Cortex of kidney (tissue), 1 donor: ENCODE measurements at places on chromosomes 5 and 9.

GRCh38 chr9:21923694-21924093, 70.5 kb downstream of the CDKN2A start:
- no peak for DNase-seq

GRCh38 chr5:116454417-116454927, 120.2 kb downstream of the SEMA6A start:
- DNase-seq: no peak

DNA sequence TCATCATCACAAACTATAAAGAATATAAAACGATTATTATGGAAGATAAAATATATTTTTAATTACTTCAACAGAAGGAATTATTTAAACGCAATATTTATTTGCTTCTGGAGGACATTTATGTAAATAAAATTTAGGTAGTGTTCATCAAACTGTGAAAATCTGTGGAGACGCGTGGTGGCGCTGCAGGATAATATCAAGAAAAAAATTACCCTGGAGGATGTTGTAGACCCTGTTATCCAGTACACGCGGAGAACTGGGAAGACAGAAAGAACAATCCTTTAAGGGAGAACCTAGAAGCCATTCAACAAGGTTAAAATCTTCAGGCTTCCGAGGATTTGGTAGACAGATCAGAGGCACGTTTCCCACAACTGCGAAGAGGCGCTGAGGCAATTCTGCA, at the start of gene PCDHB12:
PCDHB12 (plus strand) TSS at position 242 of the 400 bp plus-strand sequence. CDS start 189 bp downstream, outside the sequence.
- DNase-seq: no peak

DNA sequence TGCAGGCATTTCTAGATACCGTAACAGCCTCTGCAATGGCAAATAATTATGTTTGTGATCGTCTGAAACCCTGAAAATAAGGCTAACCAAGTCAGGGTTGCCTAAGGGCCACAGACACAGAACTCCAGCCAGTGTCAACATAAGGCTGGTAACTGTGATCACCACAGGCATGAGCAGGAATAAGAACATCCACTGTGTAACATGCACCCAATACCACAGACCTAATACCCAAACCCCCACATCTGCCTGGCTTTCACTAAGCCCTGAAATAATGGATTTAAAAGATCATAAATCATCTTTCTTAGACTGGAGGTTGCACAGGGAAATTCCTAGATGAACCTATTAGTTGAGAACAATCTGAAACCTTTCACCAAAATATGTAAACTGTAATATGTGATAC, 394.5 kb downstream of the NFIB start:
- DNase-seq: no peak

DNA sequence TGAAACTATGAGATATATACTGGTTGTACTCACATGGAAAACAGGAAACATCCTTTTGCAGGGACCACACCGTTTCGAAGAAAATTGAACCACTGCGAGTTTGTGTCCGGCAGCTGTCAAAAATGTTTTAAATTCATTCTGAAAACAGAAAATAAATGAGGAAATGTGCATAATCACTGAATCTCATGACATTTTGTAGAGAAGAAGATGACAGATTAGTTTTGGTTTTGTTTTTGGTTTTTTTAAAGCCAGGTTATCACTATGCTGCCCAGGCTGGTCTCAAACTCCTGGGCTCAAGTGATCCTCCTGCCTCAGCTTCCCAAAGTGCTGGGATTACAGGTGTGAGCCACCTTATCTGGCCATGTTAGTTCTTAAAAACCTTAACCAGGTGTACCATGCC, 3.5 kb downstream of the TXNDC8 start:
- DNase-seq: no peak

- DNase-seq: no peak
Observed at GRCh38 chr5:93925321-93925720, 183.9 kb upstream of the POU5F2 start.

GRCh38 chr5:67350618-67351201, 154.1 kb upstream of the CD180 start:
- DNase-seq: no peak

DNA sequence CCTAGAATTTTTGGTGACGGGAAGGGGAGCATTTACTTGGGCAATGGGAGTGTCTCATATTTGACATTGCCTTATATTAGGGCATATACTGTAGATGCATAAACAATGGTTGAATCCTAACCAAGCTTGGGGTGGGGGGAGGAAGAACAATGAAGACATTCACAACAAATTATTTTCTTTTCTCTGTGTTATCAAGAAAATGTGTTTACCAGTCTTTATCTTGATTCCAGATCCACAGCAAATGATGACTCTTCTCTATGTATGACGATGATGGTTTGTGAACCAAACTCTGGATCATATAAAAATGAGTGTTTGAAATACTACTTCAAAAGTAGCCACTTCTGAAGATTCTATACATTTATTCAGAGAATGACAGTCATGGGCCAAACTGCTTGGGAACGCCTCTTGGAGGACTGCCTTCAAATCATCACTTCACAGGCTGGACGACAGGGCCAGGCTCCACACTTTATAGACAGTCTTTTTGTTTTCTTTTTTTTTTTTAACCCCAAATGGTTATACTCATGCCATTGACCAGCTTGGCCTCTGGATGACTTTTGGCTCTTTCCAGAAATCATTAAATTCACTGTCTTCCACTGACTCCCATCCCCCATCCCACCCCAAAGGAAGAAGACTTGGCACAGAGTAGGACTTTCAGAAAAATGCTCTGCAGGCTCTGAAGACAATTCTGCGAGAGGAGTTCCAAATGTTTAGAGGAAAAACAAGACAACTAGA, 123.8 kb upstream of the LIFR start:
- DNase-seq: no peak

GRCh38 chr5:150209099-150209635, 19.3 kb downstream of the SLC6A7 start:
- no peak for DNase-seq

GRCh38 chr9:107404161-107404560, 85.4 kb downstream of the KLF4 start:
- no peak for DNase-seq

DNA sequence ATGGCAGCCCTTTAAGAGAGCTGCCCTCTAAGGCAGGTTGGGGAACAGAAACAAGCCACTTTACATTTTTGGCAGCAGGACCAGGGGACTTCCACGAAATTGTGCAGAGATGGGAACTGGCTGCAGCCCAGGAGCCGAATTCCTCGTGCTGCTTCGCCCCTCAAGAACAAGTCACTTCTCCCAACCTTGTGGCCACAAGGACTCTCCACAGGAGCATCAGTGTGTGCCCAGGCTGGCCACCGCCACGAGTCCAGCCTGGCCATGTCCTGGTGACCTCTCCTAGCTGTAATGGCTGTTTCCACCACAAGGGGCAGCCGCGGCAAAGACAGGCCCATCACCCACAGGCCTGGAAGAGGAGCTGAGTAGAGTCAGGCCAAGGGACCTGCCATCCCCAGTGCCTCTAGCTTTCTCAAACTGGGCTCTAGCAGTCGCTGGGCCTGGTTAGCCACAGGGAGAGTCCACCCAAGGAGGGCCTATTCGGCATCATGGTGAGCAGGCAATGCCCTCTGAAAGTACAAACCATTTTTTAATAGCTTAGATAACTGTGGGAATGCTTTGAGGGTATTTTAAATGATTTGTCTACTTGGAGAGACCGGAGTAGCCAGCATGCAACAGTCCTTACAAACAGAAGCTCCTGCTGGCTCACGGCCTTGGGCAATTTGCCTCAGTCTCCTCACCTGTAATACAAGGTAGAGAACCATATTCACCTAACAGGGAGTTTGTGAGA, 129.0 kb downstream of the COL23A1 start:
- DNase-seq: no peak

DNA sequence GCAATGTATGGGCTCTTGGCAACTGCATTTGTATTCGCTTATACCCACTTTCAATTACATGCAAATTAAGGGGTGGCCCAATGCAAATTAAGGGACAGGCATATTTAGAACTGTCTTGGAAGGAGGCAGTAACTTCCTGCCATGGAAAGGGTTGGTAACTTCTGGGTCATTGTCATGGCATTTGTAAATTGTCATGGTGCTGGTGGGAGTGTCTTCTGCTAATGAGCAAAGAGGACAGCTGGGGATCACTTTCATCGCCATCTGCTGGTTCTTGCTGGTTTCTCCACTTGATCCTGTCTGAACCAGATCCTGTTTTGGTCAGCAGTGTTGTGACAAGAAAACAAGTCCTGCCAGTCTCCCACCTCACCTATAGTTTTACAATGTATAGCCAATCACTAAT, 23.3 kb upstream of the UGT3A2 start:
- no peak for DNase-seq

DNA sequence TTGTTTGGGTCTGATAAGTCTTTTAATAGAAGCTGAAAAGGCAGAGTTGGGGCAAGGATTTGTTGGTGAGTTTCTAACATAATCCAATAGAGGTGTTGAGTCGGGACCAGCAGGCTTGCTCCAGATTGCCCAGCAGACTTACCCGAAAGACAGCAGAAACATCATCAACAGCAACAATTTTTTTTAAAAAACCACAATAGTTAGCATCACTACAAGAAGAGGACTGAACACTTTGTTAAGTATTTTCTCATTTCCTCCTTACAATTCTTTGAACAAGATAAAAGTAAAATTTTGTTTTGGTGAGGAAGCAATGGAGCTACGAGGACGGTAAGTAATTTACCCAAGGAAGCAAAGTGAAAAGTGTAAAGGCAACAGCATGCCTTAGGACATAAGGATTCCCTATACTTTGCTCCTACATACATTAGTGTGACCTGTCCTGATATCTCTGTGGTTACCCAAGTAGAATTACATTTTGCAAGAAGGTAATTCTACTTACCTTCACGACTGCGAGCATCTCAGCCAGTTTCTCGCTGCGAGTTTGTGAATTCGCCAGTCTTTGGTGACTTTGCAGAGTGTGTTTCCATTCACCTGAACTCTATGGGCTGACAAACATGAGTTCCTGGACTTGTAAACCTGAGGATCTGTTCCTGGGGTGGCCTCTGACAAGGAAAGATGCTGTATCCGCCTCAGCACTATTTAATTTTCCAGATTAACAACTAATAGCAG, 13.2 kb downstream of the ITK start:
- no peak for DNase-seq

DNA sequence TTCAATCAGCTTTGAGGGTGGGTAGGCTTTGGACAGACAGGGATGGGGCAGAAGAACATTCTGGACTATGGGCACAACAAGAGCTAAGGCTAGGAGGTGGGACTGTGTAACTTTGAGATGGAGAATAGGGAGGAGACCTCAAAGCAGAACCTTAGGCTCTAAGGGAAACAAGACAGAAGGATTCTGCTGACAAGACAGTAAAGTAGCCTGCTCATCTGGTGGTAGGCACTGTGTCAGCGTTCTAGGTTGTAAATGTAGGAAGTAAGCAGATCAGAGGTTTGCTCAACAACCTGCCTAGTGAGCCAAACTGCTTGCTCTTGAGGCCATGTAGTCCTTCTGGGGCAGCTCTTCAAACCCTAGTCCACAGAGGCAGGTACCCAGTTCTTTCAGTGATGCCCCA, 15.0 kb upstream of the IL12B start:
- no peak for DNase-seq

DNA sequence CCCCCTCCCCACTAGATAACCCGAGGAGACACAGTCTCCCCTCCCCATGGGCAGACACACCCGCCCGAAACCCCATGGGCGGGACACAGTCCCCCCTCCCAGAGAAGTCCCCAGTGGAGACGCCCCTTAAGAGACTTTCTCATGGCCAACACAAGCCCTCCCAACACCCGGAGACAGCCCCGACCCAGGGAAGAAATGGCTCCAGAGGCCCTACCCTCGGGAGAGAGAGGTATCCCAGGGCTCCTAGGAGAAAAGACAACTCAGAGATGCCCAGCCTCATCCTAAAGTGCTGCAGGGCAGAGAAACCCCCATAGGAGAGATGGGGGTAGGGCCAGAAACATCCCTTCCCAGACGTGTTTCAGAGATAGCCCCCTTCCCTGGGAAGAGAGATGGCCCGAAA, 27.4 kb downstream of the PCDH1 start:
- no peak for DNase-seq

DNA sequence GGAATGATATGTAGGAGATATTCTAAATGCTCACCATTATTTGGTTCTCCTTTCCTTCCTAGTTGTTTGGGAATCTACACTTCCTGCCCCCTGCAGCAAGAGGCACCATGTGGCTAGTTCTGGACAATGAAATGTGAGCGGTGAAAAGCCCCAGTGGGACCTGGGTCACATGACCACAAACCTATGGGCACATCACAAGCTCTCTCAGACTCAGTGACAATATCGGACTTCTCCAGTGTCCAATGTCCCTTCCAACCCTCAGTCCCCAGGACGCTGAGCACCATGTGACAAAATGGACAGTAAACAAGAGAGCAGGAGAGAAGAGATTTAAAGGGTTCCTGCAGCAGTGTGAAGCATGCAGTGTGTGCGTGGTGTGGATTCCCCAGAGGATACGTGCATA, 44.6 kb upstream of the FOXE1 start:
- no peak for DNase-seq

DNA sequence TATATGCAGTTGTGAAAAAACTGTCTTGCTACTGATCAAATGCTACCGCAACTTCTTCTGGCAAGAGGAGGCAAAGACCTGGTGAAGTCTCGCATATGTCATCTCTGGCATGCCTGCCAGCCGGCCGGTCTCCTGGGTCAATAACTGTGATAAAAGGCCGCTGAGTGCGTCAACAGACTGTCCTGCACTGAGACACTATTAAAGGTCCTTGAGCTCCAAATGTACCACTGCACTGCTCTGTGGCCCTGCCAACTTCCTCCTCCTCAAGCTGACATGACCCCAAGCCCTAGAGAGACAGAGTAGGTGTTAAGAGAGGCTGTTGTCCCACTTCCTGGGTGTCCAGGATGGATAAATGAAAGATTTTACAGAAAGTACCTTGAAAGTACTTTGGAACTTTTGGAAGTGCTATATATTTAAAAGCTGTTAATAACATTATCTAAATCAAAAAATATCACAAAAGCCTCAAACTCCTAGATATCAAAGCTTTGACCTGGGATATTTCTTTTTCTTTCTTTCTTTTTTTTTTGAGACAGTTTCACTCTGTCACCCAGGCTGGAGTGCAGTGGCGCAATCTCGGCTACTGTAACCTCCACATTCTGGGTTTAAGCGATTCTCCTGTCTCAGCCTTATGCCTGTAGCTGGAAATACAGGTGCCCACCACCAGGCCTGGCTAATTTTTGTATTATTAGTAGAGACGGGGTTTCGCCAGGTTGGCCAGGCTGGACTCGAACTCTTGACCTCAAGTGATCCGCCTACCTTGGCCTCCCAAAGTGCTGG, 31.5 kb downstream of the RAPGEF1 start:
- DNase-seq: no peak

- DNase-seq: no peak
Observed at GRCh38 chr9:81653240-81653639, 36.1 kb downstream of the TLE1 start.

DNA sequence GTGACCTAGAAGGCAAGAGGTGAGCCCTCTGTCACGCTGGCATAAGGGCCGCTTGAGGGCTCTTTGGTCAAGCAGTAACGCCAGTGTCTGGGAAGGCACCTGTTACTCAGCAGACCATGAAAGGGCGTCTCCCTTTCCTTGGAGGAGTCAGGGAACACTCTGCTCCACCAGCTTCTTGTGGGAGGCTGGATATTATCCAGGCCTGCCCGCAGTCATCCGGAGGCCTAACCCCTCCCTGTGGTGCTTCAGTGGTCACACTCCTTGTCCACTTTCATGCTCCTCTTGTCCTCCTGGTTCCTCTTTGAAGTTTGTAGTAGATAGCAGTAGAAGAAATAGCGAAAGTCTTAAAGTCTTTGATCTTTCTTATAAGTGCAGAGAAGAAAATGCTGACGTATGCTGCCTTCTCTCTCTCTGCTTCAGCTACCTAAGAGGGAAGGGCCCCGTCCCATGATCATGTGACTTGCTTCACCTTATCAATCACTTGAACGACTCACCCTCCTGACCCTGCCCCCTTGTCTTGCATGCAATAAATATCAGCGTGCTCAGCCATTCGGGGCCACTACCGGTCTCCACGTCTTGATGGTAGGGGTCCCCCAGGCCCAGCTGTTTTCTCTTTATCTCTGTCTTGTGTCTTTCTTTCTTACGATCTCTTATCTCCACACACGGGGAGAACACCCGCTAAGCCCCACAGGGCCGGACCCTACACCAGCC, 16.7 kb upstream of the SCGB3A1 start:
- no peak for DNase-seq
